Vein endothelial cell (primary cell): ENCODE measurements at places on chromosomes 7 and 10. TPM values are rescaled to one million over a fixed set of nuclear protein-coding genes. Genes with fewer than 3 reads are reported as not detected.

The FOXK1 gene
- total RNA-seq: 44.6 and 51.9 TPM in 2 replicates

The USP54 gene
- total RNA-seq: 10.5 and 13.0 TPM in 2 replicates

The CCL24 gene
- total RNA-seq: not detected in 2 replicates

The RBP3 gene
- total RNA-seq: not detected in 2 replicates

The DNAH11 gene
- total RNA-seq: 1.3 and 5.3 TPM in 2 replicates

The MINDY4 gene
- total RNA-seq: 4.2 and 5.0 TPM in 2 replicates

The SLC16A12 gene
- 0.10 and 0.65 TPM in 2 replicates for total RNA-seq

The ZNF804B gene
- not detected in 2 replicates for total RNA-seq

The SPDYE6 gene
- total RNA-seq: 0.33 TPM in 1 of 2 replicates, not detected in the other

The EVX1 gene
- not detected in 2 replicates for total RNA-seq

The TMEM196 gene
- total RNA-seq: not detected in 2 replicates

The CNTNAP2 gene
- not detected in 2 replicates for total RNA-seq
